ENCODE measurements at places on chromosomes 3 and 15. TPM values are rescaled to one million over a fixed set of nuclear protein-coding genes. Genes with fewer than 3 reads are reported as not detected.

- no peak for DNase-seq
Observed at GRCh38 chr15:86647810-86648440, 568.3 kb downstream of the AGBL1 start.

DNA sequence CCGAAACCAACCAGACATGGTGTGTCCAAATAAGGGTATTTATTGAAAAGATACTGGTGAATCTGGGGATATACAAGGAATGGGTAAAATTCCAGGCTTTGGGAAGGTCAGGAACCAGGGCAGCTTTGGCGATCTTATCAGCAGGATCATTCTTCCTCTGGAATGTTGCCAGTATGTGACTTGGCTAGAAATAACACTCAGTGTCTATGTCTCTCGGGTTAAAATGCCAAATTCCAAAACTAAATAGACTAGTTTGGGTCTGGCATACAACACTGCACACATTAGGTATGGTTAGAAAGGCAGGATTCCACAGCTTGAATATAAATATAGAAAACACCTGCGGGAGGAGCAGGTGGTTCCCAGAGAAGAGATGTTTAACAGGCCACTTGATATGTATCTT lies 220.2 kb upstream of the CD96 start:
- DNase-seq, result no peak

DENND6A gene
- 34.6 TPM for total RNA-seq

GRCh38 chr3:181417748-181418147 lies 294.0 kb upstream of the SOX2 start:
- DNase-seq, result no peak

DNA sequence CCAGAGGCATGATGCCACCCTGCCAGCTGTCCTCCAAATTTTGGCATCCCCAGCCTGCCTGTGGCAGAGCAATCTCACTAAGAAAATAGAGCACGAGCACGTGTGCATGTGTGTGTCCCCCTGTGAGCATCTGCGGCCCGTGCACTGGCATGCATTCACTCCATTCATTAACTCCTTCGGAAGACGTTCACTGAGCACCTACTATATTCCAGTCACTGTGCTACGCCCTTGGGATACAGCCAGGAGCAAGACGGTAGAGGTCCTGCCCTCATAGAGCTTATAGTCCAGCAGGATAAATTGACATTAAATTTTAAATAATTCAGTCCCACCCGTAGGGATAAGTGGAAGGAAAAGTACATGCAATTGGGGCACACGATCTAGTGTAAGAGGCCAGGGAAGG lies 40.0 kb upstream of the HES1 start:
- DNase-seq, result no peak

- no peak for DNase-seq
Observed at GRCh38 chr15:95946241-95946640, 384.3 kb upstream of the NR2F2 start.

DNA sequence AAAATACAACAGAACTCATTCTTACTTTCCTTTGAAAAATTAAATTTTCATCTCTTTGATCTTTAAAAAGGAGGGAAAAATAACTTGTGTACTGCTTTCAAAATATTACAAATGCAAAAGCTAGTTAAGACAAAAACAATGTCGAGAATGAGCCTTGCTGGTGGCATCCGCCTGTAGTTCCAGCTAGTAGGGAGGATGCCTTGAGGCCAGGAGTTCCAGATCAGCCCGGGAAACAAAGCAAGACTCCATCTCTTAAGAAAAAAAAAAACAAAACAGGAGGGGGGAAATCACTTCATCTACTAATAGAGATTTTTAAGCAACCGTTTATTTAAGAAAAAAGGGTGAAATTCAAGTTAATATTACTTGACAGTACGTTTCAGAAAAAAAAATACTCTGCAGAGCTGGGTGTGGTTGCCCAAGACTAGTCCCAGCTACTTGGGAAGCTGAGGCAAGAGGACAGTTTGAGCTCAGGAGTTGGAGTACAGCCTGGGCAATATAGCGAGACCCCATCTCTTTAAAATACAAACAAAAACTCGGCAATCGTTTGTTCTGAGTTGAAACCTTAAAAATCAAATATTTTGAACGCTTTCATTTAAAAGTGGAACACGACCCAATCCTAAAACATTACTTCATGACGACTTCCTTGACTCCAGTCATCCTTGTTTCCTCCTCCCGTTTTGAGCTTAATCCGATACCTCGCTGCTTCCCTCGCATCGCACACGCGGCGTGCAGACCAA lies 1.2 kb downstream of the KPNA1 start:
- no peak for DNase-seq

- DNase-seq, result no peak
Observed at GRCh38 chr3:142239421-142239820, 14.0 kb upstream of the GK5 start.

DNA sequence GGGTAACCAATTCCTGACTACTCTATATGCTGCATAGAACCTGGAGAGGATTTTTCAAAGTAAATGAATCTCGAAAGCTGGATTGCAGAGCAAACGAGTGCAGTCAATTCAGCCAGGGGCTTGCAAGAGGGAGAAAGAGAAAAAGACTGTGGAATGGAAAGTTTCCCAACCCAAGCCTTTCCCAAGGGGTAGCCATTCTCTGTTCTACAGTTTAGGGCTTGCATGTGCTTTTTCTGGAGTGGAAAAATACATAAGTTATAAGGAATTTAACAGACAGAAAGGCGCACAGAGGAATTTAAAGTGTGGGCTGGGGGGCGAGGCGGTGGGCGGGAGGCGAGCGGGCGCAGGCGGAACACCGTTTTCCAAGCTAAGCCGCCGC lies 511 bp upstream of the RARB start:
- DNase-seq, result no peak

XYLB gene
- 5.3 TPM for total RNA-seq

BFSP2 gene
- 19.2 TPM for total RNA-seq

DNA sequence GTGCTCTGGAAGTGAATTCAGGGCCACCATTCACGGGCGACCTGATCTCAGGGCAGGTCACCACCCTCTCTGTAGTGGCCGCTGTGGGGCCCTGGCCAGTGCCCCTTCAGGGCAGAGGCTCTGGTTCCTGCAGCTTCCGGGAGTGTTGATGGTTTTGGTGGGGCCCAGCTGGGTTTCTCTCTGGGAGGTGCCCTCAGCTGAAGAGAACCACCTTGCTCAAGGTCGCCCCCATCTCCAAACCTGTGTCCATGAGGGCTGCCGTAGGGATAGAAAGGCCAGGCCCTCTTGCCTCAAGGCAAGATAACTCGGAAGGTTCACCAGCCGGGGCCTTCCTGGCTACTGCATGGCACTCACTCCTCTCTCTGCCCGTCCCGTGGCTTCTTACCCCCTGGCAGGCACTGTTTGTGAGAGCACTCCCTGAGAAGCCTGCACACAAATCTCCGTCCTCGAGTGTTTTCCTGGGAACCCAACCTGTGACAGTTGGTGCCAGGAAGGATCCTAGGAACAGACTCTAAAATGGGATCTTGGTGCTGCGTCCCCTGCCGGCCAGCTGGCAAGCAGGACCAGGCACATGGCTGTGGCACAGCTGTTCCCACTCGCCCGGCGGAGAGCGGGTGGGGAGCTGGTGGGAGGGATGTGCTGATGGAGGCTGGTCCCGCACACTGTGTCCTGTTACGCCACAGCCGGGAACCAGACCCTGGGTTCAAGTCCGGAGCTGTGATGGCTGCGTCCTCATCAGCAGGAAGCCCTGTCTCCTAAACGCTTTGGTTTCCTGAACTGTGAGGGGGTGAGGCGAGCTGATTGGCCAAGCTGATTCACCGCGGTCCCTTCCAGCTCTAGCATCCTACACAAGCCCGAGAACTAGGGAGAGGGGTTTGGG lies 23.2 kb upstream of the PIGZ start:
- DNase-seq, result no peak

PLSCR5 gene
- total RNA-seq, result not detected

ADIPOQ gene
- not detected for total RNA-seq

GRCh38 chr3:126117786-126118185 lies 33.9 kb upstream of the SLC41A3 start:
- DNase-seq, result no peak

PLAAT1 gene
- total RNA-seq, result not detected

REC114 gene
- total RNA-seq, result not detected

FBXO40 gene
- total RNA-seq, result not detected

DNA sequence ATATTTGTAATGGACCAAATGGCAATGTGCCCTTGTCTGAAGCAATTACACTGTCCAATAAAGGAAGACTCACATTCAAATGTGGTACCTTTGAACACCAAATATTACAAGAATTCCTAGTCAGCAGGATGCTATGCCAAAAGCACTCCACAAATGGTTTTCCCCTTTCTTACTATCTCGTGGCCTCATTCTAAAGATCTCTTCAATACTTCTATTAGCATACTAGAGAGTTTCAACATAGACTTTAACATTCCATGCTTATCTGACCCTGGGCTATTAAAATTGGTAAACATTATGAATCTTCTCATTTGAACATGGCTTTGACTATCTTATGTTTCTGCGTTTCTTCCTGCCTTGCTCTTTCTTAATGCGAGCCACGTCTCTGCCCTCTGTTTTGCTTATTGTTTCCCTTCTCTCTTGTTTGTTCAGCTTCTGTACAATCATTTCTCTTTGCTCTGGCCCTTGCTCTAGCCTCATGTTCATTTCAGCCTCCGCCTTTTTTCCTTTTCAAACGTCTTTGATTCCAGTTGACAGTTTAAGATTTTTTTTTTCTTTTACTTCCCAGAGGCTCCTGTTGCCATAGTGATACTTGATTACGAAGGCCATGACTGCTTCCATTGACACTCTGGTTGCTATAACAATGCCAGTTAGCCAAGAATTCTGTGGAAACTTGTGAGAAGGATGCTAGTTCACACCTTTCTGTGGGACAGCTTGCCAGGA lies 49.5 kb upstream of the SLC9A9 start:
- DNase-seq, result no peak

MYO5C gene
- total RNA-seq, result 4.1 TPM

GRCh38 chr3:90018779-90019178 lies 911.4 kb downstream of the EPHA3 start:
- DNase-seq, result no peak

- DNase-seq, result no peak
Observed at GRCh38 chr3:31178467-31178866, 284.0 kb upstream of the GADL1 start.

SEMA5B gene
- total RNA-seq, result 2.3 TPM

DNA sequence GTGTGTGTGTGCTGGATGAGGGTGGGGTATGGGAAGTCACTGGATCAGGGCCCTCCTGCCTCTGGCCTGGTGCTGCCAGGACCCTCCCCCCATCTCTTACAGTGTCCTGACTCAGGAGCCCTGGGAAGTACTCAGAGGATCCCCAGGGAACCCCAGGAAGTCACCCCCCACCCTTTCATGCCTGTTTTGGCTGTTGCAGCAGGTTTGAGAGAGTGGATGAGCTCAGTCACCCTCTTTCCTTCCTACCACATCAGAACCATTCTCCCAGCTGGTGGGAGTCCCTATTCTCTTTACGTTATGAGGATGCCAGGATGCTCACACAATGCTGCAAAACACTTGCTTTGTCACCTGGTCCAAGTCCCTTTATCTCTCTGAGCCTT lies 59.0 kb downstream of the BDH1 start:
- no peak for DNase-seq

GTF2E1 gene
- 40.8 TPM for total RNA-seq

GRCh38 chr15:88193415-88193814 lies 63.1 kb downstream of the NTRK3 start:
- DNase-seq, result no peak

COL6A5 gene
- not detected for total RNA-seq

GRCh38 chr15:79474252-79474651 lies 42.1 kb downstream of the MINAR1 start:
- no peak for DNase-seq

GOLGA6B gene
- not detected for total RNA-seq

DNA sequence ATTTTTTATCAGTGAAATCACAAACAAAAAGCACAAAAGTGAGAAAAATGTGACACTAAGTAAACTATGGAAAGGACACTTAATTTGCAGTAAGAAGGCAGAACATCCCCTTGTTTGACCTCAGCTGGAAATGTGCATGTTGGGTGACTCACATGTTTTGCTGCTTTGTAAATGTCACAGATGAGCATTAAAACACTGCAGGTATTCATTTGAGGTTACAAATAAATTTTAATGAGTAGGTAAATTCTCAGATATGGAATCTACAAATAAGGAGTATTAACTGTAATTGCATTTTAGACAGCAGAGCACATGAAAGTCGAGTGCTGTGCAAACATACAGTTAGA lies 20.3 kb downstream of the CHMP2B start:
- DNase-seq, result no peak

DNA sequence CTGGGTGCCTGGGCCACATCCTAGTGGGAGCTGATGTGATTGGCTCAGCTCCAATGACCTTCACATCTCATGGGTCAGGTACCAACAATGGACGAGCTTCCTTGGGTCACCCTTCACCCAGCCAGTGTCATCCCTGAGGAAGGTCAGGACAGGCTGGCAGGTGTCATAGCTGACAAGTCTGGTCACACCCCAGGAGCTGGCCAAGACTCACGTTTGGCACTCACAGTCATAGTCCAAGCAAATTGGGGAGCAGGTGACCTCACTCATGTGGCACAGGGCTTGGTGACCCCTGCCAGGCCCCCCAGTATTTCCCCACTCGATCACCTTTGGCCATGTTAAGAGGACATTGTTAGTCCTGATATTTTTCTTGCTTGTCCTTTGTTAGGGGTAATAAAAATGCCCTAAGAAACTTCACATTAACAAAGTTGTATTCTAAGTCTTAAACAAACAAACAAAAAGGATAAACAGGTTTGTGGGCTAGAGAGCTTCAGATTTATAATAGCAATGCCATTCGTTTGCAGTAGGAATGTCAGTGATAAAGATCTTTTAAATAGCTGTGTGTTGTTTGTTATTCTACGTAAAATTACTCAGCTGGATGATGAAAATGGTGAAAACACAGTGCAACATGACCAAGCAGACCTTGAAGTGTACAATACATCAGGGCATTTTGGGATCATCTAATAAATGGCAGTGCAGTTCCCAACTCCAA lies 79.5 kb upstream of the POMGNT2 start:
- DNase-seq, result no peak

DNA sequence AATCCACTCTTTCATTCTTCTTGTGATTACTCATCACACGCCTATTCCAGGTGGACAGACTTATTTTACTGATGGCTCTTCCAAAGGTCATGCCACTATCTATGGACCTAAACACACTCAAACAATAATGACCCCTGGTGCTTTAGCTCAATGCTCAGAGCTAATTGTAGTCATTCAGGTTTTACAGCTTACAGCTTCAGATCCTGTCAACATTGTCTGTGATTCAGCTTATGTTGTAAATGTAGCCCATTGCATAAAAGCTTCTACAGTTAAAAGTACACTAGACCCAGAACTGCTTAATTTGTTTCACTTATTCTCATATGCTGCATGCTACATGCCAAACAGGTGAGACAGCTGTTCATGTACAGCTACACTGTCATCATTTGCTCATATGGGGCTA lies 49.2 kb downstream of the LSM3 start:
- no peak for DNase-seq

DNA sequence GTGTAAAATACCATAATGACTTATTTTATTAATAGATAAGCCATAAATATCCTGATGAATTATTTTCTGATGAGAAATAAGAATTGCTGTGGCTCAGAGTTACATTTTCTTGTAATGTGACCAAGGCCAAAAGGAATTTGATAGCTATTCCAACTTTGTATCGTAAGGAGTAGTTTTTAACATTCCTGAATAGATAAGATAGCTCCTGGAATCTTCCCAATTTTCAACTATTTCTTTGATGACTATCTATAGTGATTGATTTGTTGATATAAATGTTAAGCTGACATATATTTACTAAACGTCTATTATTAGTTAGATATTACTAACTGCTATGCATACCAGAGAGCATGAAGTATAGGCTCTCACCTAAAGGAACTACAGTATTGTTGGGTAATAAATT lies 49.1 kb upstream of the SATB1 start:
- DNase-seq, result no peak

PLXNA1 gene
- total RNA-seq, result 3.0 TPM

- DNase-seq, result no peak
Observed at GRCh38 chr3:27570421-27571106, 86.4 kb upstream of the SLC4A7 start.

GRCh38 chr3:78757731-78758130 lies 1010.1 kb downstream of the ROBO1 start:
- no peak for DNase-seq
